ENCODE measurements at places on chromosomes 12 and 14.

- DNase-seq = peak; percentile 90
These were observed at the start of gene MED13L for GRCh38 chr12:116277467-116278278. MED13L (minus strand) TSS chr12:116277693; CDS start chr12:116277131, 562 bp downstream.

- DNase-seq = no peak
These were observed 81.7 kb downstream of the CRADD start for GRCh38 chr12:93758801-93759373.

DNA sequence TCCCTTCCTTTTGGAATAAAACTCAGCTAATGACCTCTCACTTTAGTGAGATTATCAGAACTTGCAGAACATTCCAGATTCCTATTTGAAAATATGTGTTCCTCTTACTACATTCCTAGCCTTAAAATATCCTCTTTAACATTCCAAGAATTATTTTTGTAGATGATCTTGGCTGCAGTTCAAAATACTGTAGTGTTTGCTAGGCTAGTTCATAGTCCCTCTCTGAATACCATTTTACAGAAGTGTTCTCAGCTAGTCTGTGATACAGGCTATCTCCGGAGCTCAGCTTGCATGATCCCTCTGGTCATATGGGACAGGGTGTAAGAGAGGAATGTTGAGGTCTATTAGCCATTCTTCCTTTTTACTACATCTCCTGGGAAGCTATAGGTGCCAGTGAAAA lies 17.6 kb upstream of the GPR33 start:
- no peak for DNase-seq

- no peak for DNase-seq
These were observed 10.7 kb upstream of the GLT1D1 start for GRCh38 chr12:128842579-128842978.

GRCh38 chr14:94303111-94303510 lies 10.0 kb upstream of the SERPINA10 start:
- DNase-seq = no peak

DNA sequence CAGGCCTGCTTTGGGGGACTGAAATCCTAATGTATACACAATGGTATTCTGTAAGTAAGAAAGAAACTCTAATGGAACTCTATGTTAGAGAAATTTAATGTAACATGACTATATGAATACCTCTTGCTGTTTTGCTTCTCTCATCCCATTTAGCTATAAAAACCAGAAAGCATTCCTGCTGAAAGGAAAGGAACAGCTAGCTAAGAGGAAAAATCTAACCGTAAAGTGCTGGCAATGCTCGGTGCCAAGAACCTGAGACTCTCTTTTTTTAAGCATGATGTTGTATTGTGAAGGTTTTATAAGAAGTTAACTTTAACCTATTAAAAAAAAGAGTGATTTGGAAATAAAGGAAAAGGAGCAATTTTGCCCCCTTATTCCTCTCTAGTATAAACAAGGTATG lies 75.6 kb upstream of the DACT1 start:
- DNase-seq = no peak

GRCh38 chr12:106682594-106683234 lies 91.8 kb upstream of the RIC8B start:
- no peak for DNase-seq

DNA sequence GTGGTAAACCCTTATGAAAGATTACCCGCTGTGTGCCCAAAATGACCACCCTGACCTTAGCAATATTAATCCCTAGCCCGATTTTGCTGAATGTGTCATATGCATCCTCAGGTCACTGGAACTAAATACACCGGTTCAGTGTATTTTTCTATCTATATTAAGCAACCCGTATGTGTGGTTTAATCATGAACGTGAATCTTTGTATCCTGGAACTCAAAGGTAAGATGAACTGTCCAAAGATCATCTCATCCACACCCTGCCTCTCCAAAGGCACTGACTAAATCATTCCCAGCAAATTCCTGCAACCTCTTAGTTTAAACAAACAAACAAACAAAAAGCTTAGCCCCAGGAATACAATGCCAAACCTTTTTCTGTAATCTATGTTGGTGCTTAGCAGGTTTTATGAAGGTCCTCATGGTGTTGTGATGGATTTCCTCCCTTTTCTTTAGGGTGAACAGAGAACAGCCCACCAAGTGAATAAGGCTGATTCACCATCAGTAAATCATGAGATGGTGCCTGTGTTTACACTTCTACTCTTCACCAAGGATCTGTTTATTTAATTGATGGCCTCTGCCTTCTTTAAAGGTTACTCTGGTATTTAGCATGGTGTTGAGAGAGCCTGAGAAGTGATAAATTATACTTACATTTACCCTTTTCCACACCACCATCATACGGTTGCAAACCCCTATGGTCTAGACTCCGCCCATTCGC lies 298.6 kb downstream of the DPF3 start:
- no peak for DNase-seq

GRCh38 chr12:18358930-18359329 lies 97.6 kb downstream of the PIK3C2G start:
- DNase-seq = no peak

DNA sequence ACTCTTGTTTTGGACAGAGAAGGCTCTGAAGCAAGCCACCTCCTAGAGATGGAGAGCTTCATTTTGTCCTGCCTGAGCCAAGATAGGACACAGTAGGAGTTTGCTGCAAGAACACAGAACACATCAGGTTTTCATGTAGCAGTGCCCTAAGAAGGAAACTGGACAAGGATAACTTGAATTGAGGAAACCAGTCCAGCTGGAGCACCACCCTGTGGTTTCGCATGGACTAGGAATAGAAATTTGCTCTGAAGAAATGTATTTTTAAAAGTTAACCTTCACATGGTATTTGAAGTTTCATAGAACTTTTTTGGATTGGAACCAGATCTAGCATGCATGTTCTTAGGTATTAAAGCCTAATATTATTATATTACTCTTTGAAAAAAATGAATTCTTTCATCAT lies 68.8 kb downstream of the RERG start:
- no peak for DNase-seq

- no peak for DNase-seq
These were observed 280.0 kb downstream of the SLC6A15 start for GRCh38 chr12:84632556-84632955.

DNA sequence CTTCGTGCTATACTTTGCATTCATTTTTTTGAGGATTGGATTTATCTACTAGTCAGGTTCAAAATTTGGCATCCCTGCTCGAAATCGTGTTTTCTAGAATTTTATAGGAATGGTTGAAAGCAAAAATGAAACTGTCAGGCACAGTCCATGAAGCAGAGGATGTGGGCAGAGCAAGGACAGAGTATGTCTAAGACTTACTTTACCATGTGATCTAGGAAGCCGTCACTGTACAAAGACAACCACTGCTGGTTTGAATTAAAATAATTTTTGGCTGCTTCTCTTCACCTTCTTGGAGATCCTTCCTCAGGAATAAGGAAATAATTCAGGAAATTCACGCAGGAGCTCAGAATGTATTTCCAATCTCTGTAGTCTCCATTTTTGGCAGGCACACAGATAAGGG lies 31.6 kb upstream of the SGPP1 start:
- DNase-seq = peak; percentile 43

- DNase-seq = no peak
These were observed 15.5 kb upstream of the ETV6 start for GRCh38 chr12:11633968-11634367.

DNA sequence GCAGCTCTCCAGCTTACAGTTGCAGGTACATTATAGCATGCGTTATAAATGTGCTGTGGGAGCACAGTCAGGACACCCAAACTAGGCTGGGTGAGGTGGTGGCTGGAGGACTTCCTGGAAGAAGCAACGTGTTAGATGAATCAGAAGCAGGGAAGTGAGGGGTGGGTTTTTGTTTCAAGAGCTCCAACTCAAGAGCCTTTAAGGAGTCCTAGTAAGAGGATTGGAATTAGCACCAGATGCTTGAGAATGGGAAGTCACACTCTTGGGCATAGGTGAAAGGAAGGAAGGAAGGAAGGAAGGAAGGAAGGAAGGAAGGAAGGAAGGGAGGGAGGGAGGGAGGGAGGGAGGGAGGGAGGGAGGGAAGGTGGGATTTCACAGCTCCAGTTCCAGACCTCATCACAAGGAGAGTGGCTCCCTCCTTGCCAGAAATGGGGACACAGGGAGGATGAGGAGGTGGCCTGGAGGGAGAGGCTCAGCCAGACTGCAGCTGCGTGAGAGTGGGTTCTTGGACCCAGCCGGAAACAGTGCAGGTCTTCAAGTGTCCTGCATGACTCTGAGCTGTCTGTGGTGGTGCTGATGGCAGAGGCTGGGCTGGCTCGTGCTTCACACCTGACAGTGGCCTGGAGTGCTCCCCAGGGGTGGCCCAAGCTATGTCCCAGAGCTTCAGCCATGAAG lies 115.7 kb upstream of the GSC start:
- DNase-seq = no peak

DNA sequence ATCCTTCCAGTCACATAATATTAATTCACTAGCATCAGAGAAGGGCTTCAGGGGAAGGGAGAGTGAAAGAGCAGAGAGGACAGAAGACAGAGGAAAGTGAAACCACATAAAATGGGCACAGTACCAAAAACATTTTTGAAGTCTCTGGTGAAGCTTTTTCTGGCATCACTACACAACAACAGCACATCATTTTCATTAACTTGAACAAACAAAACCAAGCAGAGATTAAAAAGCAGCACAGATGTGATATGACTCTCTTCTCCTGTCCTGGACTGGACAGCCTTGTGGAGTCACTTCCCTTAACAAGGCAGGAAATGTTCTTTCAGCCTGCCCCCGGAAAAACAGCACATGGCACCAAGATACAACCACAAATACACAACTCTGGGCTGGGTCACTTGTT lies 112.0 kb downstream of the TSPAN8 start:
- DNase-seq = no peak

DNA sequence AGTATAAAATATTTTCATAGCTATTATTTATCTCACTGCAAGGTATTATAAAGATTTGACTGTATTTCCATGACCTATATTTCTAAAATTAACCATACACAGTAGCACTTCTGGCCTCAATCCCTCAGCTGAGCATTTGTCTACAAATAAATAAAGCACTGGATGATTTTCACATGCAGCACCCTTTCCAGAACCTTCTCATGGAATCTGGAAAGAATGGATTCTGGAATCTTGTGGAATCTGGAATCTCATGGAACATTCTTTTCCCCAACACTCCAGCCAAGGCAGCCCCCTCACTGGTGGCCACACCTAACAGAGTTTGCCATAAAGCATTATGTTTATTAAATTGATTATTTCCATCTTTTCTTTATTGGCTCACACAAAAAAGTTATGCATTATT lies 199.2 kb downstream of the MSRB3 start:
- DNase-seq = no peak

Data from activated CD4-positive, alpha-beta memory T cell treated with anti-CD3 and anti-CD28 coated beads, Interleukin-2, amount 10 ng/mL, durations not matched to agents 7 days and 5 days (primary cell).